Activated CD4-positive, alpha-beta T cell treated with anti-CD3 and anti-CD28 coated beads, Interleukin-2, amount 10 ng/mL, durations not matched to agents 7 days and 5 days (primary cell): ENCODE measurements at places on chromosomes 4 and X. TPM values are rescaled to one million over a fixed set of nuclear protein-coding genes. Genes with fewer than 3 reads are reported as not detected.

GRCh38 chr4:79272126-79272525 is 53.7 kb downstream of the NAA11 start:
- H3K36me3 ChIP-seq, result no peaks in the 10 kb centered on the region
- no peaks in the 10 kb centered on the region for H3K4me1 ChIP-seq

DNA sequence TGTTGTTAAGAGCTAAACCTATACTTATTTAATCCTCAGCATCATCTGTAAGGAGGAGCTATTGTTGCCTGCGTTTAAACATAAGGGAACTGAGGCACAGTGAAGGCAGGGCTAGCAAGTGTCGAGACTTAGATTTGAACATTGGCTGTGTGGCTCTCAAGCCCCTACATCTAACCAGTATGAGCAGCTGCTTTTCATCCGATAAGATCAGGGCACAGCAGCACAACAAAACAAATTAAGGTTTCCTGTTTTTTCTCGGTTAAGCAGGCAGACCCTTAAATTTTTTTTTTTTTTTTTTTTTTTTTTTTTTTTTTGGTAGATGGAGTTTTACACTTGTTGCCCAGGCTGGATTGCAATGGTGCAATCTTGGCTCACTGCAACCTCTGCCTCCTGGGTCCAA is 35.6 kb downstream of the RAB40A start:
- H3K36me3 ChIP-seq, result no peaks in the 10 kb centered on the region
- H3K27me3 ChIP-seq, result no peaks in the 10 kb centered on the region
- no peak overlapping the region for H3K27ac ChIP-seq
- DNase-seq, result no peak

- H3K27ac ChIP-seq, result no peak overlapping the region
- H3K36me3 ChIP-seq, result peaks cover 7% of the 10 kb centered on the region
- H3K4me3 ChIP-seq, result no peak overlapping the region
- H3K27me3 ChIP-seq, result no peaks in the 10 kb centered on the region
- no peak for DNase-seq
Observed at GRCh38 chr4:79959652-79960051, 113.4 kb downstream of the ANTXR2 start.

DNA sequence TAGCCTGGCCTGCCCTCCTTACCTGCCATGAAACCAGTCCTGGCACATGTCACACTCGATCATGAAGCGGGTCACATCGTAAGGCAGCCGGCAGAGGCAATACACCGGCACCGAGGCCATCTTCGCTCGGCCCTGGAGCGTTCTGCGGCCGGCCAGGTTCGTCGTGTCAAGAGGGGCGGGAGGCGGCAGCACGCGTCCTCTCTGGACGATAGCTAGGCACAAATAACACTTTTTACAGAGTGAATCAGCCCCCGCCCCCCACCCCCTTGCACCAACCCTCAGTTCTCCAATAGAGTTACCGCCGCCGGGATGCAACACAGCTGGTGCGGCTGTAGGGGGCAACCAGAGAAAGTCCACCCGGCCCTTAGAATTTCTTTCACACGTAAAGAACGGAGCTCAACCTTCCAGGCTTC is 1.7 kb downstream of the PHF8 start:
- peak; percentile 36 for DNase-seq
- H3K4me1 ChIP-seq, result peaks cover 20% of the 10 kb centered on the region
- H3K27ac ChIP-seq, result peak overlapping the region; percentile 97
- no peaks in the 10 kb centered on the region for H3K27me3 ChIP-seq
- H3K4me3 ChIP-seq, result peak overlapping the region; percentile 96

DNA sequence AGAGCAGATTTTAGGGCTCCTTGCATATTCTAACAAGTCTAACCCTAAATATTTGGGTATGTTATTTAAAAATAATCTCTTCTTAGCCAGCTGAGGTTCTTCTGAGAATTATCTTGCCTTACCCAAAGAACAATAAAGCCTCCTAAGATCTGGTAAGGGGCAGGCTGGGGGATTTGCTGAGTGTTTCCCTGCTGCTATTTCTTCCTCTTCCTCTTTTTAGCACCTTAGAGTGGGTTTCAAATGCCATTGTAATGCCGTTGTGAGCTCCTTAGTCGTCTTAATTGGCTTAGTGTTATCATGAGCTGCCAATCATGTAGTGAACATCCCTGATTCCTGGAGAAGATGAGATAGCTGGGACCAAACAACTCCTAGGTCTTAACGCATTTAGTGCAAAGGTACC is 15.4 kb downstream of the STOX2 start:
- no peak overlapping the region for H3K27ac ChIP-seq
- H3K27me3 ChIP-seq, result peaks cover 14% of the 10 kb centered on the region
- no peak overlapping the region for H3K4me3 ChIP-seq
- no peaks in the 10 kb centered on the region for H3K4me1 ChIP-seq

DNA sequence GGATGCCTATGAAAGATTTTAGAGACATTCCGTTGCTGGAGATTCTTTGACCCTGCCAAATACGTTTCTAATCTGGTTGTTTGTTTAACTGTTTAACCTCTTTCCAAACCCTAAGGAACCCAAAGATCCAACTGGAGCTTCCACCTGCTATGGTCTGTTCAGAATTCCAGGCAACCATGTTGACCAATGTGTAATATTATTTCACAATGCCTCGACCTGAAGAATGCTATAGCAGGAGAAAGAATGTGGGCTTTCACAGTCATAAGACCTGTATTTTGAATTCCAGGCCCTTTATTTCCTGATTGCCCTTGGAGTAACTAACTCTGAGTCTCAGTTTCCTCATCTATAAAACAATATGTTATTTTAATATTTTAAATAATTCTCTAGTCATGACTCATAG is 90.8 kb downstream of the COL25A1 start:
- DNase-seq, result no peak
- H3K36me3 ChIP-seq, result no peaks in the 10 kb centered on the region
- H3K27me3 ChIP-seq, result peaks cover 14% of the 10 kb centered on the region
- no peak overlapping the region for H3K4me3 ChIP-seq

- no peak overlapping the region for H3K4me3 ChIP-seq
- peaks cover 25% of the 10 kb centered on the region for H3K36me3 ChIP-seq
- H3K4me1 ChIP-seq, result peaks cover 1% of the 10 kb centered on the region
- H3K27me3 ChIP-seq, result no peaks in the 10 kb centered on the region
- DNase-seq, result no peak
Observed at GRCh38 chr4:55468724-55469123, 73.0 kb downstream of the TMEM165 start.

DNA sequence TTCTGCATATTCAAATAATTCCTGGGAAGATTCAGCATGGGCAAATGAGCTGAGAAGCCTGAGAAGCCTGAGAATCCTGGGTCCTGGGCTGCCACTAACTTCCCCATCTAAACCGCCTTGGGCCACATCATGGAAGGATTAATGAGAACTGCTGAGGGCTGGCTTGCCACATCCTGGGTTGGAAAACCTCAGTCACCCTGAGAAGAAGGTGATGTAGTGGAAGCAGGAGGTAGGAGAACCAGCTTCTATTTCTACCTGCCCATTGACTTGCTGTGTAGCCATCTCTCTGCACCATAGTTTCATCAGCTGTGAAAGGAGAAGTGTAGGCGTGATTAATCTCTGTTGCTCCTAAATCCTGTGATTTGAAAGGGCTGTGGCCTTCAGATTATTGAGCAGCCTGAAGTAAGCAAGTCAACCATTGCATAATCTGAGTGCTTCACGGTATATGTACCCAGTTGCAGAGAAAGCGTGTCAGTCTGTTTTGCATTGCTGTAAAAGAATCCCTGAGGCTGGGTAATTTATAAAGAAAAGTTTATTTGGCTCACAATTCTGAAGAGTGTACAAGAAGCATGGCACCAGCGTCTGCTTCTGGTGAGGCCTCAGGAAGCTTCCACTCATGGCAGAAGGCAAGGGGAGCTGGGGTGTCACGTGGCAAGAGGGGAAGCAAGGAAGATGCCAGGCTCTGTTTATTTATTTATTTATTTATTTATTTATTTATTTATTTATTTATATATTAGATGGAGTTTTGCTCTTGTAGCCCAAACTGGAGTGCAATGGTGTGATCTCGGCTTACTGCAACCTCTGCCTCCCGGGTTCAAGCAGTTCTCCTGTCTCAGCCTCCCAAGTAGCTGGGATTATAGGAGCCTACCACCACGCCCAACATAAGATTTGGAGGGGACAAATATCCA is 140.9 kb upstream of the ATP6AP2 start:
- peaks cover 4% of the 10 kb centered on the region for H3K27me3 ChIP-seq
- H3K36me3 ChIP-seq, result no peaks in the 10 kb centered on the region
- H3K27ac ChIP-seq, result no peak overlapping the region
- peaks cover 8% of the 10 kb centered on the region for H3K4me1 ChIP-seq

DNA sequence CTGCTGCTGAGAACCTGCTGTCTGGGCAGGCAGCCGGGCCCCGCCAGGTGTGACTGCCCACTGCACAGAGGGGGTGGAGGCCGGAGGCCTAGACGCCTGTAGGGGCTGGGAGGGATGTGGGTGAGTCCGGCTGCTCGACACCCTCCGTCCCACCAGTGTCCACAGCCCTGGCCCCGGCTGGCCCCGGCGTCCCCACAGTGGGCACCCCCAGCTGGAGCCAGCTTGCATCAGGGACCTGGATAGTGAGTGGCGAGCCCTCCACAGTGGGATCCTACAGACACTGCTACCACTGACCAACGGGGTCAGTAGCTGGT is 34.7 kb upstream of the SPON2 start:
- H3K27me3 ChIP-seq, result no peaks in the 10 kb centered on the region
- H3K27ac ChIP-seq, result no peak overlapping the region
- H3K4me1 ChIP-seq, result peaks cover 33% of the 10 kb centered on the region
- no peak for DNase-seq

GRCh38 chrX:71532078-71532752 is 689 bp upstream of the OGT start:
- DNase-seq, result peak; percentile 69
- peaks cover 20% of the 10 kb centered on the region for H3K4me1 ChIP-seq
- no peaks in the 10 kb centered on the region for H3K27me3 ChIP-seq
- H3K36me3 ChIP-seq, result peaks cover 26% of the 10 kb centered on the region
- H3K27ac ChIP-seq, result peak overlapping the region; percentile 100
- H3K4me3 ChIP-seq, result peak overlapping the region; percentile 85

- DNase-seq, result no peak
- no peak overlapping the region for H3K4me3 ChIP-seq
- H3K36me3 ChIP-seq, result no peaks in the 10 kb centered on the region
Observed at GRCh38 chrX:40299641-40300046, 201.9 kb upstream of the BCOR start.

DNA sequence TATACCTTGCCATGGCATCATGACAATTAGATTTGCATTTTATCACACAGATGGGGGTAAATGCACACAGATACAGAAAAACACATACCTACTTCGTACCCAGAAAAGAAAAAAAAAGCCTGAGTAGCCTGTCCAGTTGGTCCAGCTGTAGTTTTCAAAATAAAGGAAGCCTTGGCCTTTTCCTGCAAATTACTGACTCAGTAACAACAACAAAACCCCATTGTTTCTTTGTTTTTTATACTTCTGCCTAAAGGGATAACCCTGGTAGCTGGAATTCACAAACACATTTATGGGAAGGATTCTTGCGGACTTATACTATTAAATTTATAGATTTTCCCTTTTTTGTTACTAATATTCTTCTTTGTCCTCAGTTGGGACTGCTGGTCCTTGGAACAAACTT is 156.4 kb upstream of the PCDH10 start:
- H3K4me1 ChIP-seq, result no peaks in the 10 kb centered on the region
- no peaks in the 10 kb centered on the region for H3K36me3 ChIP-seq

- DNase-seq, result no peak
- H3K27ac ChIP-seq, result no peak overlapping the region
- no peak overlapping the region for H3K4me3 ChIP-seq
- peaks cover 18% of the 10 kb centered on the region for H3K36me3 ChIP-seq
- no peaks in the 10 kb centered on the region for H3K27me3 ChIP-seq
- peaks cover 52% of the 10 kb centered on the region for H3K4me1 ChIP-seq
Observed at GRCh38 chrX:132034648-132035047, 11.5 kb downstream of the STK26 start.

- H3K4me1 ChIP-seq, result no peaks in the 10 kb centered on the region
- H3K36me3 ChIP-seq, result no peaks in the 10 kb centered on the region
- H3K4me3 ChIP-seq, result no peak overlapping the region
- H3K27me3 ChIP-seq, result peaks cover 6% of the 10 kb centered on the region
Observed at GRCh38 chrX:13845721-13846378, 29.0 kb upstream of the GPM6B start.

DNA sequence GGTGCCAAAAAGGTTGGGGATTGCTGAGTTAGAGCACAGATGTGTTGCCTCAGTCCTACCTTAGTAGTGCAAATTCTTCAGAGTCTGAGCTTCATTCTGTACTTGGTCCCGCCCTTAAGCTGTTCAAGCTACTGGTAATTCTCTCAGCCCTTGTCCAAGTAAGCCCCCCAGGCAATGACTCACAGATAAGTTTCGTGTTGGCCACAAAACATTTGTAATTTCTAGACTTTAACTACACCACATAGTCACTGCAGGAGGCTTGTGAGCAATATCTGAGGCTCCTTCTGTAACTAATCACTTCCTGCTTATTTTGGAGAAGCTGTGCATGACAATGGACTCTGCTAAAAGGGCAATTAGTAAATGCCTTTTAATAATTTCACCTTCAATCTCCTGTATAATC is 1420.5 kb downstream of the PCDH7 start:
- H3K4me3 ChIP-seq, result no peak overlapping the region
- H3K27me3 ChIP-seq, result no peaks in the 10 kb centered on the region
- DNase-seq, result no peak
- no peak overlapping the region for H3K27ac ChIP-seq

DNA sequence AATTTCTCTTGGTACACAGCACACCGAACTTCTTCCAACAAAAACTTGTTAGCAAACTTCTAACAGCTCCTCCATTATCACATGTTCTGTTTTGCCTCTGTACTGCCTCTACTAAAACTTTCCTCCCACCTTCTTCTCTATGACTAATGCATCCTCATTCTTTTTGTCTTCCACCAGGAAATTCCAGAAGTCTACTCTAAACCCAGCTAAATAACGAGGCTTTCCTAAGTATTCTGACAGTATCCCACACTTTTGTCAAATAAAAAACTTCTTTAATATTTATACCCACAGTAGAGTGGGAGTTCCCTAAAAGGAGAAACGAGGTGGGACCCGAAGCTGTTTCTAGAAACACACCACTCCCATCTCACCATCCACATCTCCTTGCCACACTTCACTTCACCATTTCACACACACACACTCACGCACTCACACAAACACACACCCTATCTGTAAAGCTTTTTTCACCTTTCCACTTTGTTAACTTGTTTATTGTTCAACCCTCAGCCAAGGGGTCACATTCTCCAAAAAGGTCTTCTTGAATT is 280.3 kb downstream of the ARAP2 start:
- H3K4me3 ChIP-seq, result no peak overlapping the region
- DNase-seq, result no peak
- no peaks in the 10 kb centered on the region for H3K36me3 ChIP-seq

The NPFFR2 gene
- not detected for total RNA-seq

The MAGEA3 gene
- not detected for total RNA-seq

The IL9R gene
- total RNA-seq, result 25.2 TPM

The RPL10 gene
- 2,727 TPM for total RNA-seq

The LINC00632 gene
- 8.0 TPM for total RNA-seq

The ARHGEF38 gene
- not detected for total RNA-seq

The CLDN22 gene
- total RNA-seq, result not detected

The NPY2R gene
- not detected for total RNA-seq

The RGN gene
- not detected for total RNA-seq

The IDUA gene
- total RNA-seq, result 35.0 TPM
